ENCODE measurements at places on chromosomes 7 and 10. TPM values are rescaled to one million over a fixed set of nuclear protein-coding genes. Genes with fewer than 3 reads are reported as not detected.

- peak; percentile 95 for DNase-seq
Observed at GRCh38 chr10:29811751-29812427, 177.1 kb upstream of the SVIL start.

GRCh38 chr7:16268821-16269768 is 152.2 kb downstream of the CRPPA start:
- DNase-seq, result peak; percentile 0

- DNase-seq, result no peak
Observed at GRCh38 chr10:118557946-118558345, 37.5 kb downstream of the PRLHR start.

GRCh38 chr7:29287366-29287765 is 92.8 kb downstream of the CHN2 start:
- DNase-seq, result no peak

GRCh38 chr10:120553911-120554310 is 96.9 kb downstream of the PLPP4 start:
- no peak for DNase-seq

The LIPF gene
- not detected for polyA plus RNA-seq

The GFRA1 gene
- 25.9 TPM for polyA plus RNA-seq

Data from BJ (cell line).